SK-N-MC (cell line): ENCODE measurements at places on chromosomes 2 and 18.

- no peak for DNase-seq
Measured at GRCh38 chr2:135663148-135663700, 78.4 kb upstream of the UBXN4 start.

GRCh38 chr2:20990442-20991430, 53.1 kb downstream of the APOB start:
- no peak for DNase-seq

- no peak for DNase-seq
Measured at GRCh38 chr2:112170495-112170894, 32.3 kb downstream of the FBLN7 start.

GRCh38 chr2:187319441-187320108, 128.5 kb downstream of the CALCRL start:
- no peak for DNase-seq
